ENCODE measurements at places on chromosomes 2 and 18.

DNA sequence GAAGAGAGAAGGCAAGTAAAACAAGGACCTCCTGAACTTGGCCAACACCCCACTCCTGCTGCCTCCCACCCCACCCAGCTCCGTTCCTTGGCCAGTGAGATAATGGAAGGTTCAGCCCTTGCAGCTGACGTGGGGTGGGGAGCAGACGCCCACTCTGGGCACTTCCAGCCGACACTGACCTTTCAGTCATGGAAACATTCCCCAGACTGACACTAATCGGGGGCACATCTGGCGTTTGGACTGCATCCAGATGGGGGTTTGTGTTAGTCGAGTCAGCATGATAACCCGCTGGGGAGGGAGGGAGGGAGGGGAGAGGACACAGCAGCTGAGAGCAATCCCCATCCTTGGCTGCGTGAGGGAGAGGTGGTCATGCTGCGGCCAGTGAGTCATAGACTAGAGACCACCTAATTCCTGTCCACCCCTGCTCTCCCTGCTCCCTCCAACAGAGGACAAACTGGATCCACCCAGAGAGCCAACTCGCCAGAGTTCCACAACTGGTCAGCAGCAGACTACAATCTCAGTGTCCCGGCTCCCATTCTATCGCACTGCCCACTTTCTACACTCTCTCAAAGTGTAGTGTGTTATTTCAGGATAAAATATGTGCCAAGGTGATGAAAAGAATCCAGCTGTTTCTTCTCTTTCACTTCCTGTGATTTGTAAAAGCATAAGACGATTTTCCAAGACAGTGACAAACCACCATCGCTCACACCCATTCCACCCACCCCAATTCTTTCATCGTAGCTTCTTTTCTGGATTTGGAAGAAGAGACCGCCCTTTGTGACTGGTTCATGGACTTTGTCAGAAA, 115.4 kb upstream of the PKDCC start:
- no peak for DNase-seq

GRCh38 chr18:77062518-77063003, 70.0 kb downstream of the MBP start:
- DNase-seq = no peak

GRCh38 chr2:212402316-212402715, 136.3 kb downstream of the ERBB4 start:
- DNase-seq = no peak

DNA sequence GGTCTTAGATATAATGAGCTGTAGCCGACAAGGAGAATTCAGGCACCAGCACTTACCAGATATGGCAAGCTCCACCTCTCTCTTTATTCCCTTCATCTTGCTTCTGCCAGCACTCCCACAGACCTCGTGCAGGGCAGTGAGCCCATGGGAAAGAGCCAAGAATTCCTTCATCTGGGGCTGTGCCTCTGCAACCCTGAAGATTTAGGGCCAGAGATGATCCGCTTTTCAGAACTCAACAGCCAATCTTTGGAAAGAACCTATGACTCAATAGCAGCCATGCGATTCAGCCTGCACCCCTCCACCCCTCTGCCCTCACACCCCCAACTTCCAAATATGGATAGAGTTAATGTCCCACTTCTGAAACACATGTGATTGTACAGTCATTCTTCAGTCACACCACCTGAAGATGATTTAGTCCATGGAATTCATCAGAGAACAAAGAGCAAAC, 533.7 kb upstream of the TNP1 start:
- no peak for DNase-seq

- no peak for DNase-seq
These were observed 28.5 kb upstream of the PGAP1 start for GRCh38 chr2:196955036-196955435.

- DNase-seq = no peak
These were observed 30.6 kb upstream of the PPP3R1 start for GRCh38 chr2:68282811-68283418.

DNA sequence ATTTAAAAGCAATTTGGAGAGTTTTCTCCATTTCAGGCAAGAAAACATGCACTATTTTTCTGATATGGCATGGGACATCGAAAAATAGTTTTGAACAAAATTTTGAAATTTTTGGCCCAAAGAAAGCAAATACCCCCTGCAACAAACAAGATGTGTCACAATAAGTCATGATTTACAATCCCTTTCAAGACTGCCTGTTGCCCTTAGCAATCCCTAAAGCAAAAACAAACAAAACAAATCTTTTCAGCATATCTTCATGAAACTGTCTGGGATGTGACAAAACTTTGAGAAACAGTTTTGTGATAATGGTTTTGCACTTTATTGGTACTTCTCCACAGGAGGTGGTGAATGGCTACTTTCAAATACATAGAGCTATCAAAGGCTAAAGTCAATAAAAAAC, 1888.7 kb upstream of the PIK3C3 start:
- DNase-seq = no peak

GRCh38 chr2:229780856-229781773, 66.8 kb upstream of the DNER start:
- DNase-seq = no peak

- no peak for DNase-seq
These were observed 143.4 kb downstream of the NDUFA10 start for GRCh38 chr2:239881561-239882320.

GRCh38 chr2:17540813-17541530, 476 bp downstream of the VSNL1 start:
- no peak for DNase-seq

GRCh38 chr2:3406501-3406900, 27.0 kb downstream of the TRAPPC12 start:
- DNase-seq = no peak

- DNase-seq = no peak
These were observed 506.5 kb upstream of the TNP1 start for GRCh38 chr2:217366266-217366895.

GRCh38 chr2:205568620-205569019, 113.7 kb upstream of the NRP2 start:
- DNase-seq = no peak

DNA sequence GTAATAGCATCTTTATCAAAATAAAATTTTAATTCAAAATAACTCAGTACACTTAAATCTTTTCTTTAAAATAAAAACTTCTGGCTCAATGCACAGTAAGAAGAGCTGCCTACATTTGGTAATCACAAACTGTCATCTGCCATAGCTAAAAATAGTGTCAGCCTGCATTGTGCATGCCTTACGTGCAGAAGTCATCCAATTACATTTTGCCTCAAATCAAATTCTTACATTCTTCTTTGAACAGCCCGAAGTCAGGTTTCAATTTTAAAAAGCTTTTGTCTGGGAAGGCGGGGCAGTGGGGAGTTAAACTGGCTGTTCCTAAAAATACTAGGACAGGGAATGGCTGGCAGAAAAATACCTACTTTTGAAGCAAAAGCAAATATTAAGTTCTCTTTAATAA, 51.1 kb downstream of the RTN4 start:
- DNase-seq = no peak

GRCh38 chr2:144924827-144925226, 404.9 kb upstream of the ZEB2 start:
- DNase-seq = no peak

- DNase-seq = no peak
These were observed 17.2 kb downstream of the SP110 start for GRCh38 chr2:230202430-230203109.

- no peak for DNase-seq
These were observed 232.2 kb downstream of the IKZF2 start for GRCh38 chr2:212919238-212919637.

DNA sequence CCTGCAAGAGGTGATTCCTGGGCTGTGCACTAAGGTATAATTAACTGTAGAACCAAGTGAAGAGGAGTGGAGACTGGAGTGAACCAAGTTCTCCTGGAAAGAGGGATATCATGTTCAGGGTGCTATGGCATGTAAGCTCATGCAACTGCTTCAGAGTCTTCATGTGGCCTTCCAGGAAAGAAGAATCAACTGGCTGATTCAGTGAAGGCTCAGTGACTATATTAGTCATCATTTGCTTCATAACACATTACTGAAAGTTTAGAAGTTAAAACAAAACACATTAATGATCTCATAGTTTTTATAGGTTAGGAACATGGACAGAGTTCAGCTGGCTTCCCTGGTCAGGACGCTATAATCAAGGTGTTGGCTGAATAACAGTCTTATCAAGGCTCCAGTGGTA, 1200.8 kb upstream of the GYPC start:
- no peak for DNase-seq

DNA sequence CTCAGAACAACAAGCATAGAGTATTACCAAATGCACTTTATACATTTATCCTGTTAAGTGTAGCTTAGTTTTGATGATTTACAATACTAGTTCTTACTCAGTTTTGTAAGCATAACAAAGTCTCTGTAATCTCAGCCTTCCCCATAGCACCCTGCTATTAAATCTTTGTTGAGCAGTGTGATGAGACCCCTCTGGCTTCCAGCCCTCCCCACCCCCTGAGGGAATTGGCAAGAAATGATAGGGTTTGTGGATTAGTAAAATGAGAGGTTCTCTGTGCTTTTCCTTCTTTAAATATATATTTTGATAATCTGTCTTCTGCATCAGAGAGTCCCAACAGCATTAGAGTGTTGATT, 37.2 kb downstream of the ZNF521 start:
- DNase-seq = no peak
